Lung (tissue), 17 donors: ENCODE measurements at places on chromosomes 6 and 20. TPM values are rescaled to one million over a fixed set of nuclear protein-coding genes. Genes with fewer than 3 reads are reported as not detected.

Gene DNMT3B
- total RNA-seq: 1.0 TPM

Gene DEFB121
- total RNA-seq: not detected

Gene FAM217A
- not detected for total RNA-seq

Gene NXT1
- 19.1 TPM for total RNA-seq

Gene OLIG3
- not detected for total RNA-seq

Gene SAYSD1
- 17.5 TPM for total RNA-seq

Gene OR2B6
- not detected for total RNA-seq

Gene RAD21L1
- not detected for total RNA-seq

Gene MYLK2
- not detected for total RNA-seq

Gene KCNQ5
- total RNA-seq: 0.74 TPM

Gene TMEM170B
- total RNA-seq: 6.6 TPM

Gene NKX2-4
- not detected for total RNA-seq

Gene PRRT1
- total RNA-seq: 0.57 TPM

Gene PPP1R14C
- total RNA-seq: 68.4 TPM

Gene KIFC1
- total RNA-seq: 4.4 TPM

Gene WFDC9
- not detected for total RNA-seq

Gene KCNQ2
- 6.8 TPM for total RNA-seq

Gene PRL
- total RNA-seq: 0.18 TPM

Gene SLC12A5
- total RNA-seq: not detected

Gene SGK1
- total RNA-seq: 299 TPM

Gene ETV7
- total RNA-seq: 3.5 TPM

Gene HLA-DRB1
- total RNA-seq: 87.1 TPM

Gene IL17A
- not detected for total RNA-seq

Gene FAM209B
- 0.55 TPM for total RNA-seq

Gene DAAM2
- 30.3 TPM for total RNA-seq

Gene SLC22A2
- total RNA-seq: not detected

Gene TP53TG5
- not detected for total RNA-seq

Gene MCCD1
- total RNA-seq: not detected

Gene INSM1
- 0.11 TPM for total RNA-seq

Gene SLC32A1
- not detected for total RNA-seq

Gene TBC1D22B
- total RNA-seq: 9.7 TPM

Gene PGC
- total RNA-seq: 586 TPM

Gene MYH7B
- 0.63 TPM for total RNA-seq

Gene SLC17A9
- 17.3 TPM for total RNA-seq

Gene PRPH2
- total RNA-seq: 1.7 TPM

Gene EPHA7
- total RNA-seq: 6.3 TPM

Gene POU5F1
- total RNA-seq: 19.5 TPM

Gene MACROD2
- total RNA-seq: 21.1 TPM

Gene CASP8AP2
- 24.4 TPM for total RNA-seq

Gene ADGRB3
- 24.6 TPM for total RNA-seq

Gene JPH2
- 9.2 TPM for total RNA-seq

Gene XKR7
- 0.03 TPM for total RNA-seq

Gene SUMO4
- total RNA-seq: 12.9 TPM

Gene RALGAPA2
- total RNA-seq: 83.4 TPM

Gene ZFP57
- 2.4 TPM for total RNA-seq

Gene KHDRBS2
- total RNA-seq: 43.9 TPM

Gene DDAH2
- 80.0 TPM for total RNA-seq

Gene BMP2
- total RNA-seq: 28.8 TPM

Gene CFB
- 255 TPM for total RNA-seq

Gene FERMT1
- 2.4 TPM for total RNA-seq

Gene TSHZ2
- 5.6 TPM for total RNA-seq

Gene SMIM28
- total RNA-seq: not detected

Gene FAM8A1
- 21.9 TPM for total RNA-seq

Gene FLOT1
- total RNA-seq: 88.0 TPM

Gene CCDC170
- 21.3 TPM for total RNA-seq

Gene C6orf163
- total RNA-seq: 11.5 TPM

Gene COL12A1
- 45.1 TPM for total RNA-seq

Gene VGLL2
- not detected for total RNA-seq

Gene MAPK13
- total RNA-seq: 73.3 TPM

Gene GINS1
- total RNA-seq: 3.3 TPM
